ENCODE measurements at places on chromosomes 1 and 21.

- no peak for DNase-seq
These were observed 72.1 kb downstream of the S1PR1 start for GRCh38 chr1:101308935-101309333.

- DNase-seq, result no peak
These were observed 3.1 kb downstream of the USP48 start for GRCh38 chr1:21779613-21780521.

GRCh38 chr1:186550832-186551231 is 89.9 kb upstream of the PDC start:
- DNase-seq, result no peak

DNA sequence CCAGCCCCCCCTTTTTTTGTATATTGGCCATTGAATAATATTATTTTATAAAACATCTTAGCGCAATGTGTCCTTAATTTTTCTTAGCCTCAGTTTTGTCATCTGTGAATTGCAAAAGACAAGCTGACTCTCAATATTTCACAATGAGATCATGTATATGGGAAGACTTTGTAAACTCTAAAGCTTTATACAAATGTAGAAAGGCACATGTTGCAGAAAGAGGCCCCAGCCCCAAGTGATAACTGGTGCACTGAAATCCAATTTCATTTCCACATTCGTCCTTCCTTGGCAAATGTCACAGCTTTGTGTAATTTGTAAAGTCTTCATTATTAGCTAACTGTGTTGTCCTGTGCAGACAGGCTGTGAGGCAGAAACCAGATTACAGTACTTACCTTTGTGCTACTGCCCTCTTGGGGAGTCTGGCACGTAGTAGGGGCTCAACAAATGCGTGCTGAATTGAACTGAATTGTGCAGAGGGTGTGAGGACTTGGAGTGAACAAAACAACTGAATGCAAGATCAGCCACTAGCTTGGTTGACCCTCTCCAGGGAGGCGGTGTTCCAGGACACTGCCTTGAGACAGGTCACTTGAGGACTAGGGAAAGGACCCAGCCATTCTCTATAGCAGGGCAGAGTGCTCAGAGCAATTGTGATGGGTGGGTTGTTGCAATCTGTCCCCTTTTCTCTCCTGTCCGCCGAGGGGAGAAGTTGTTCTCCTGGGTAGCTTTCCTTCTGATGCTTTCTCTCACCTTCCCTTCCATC is 74.6 kb downstream of the LMO4 start:
- DNase-seq, result no peak

DNA sequence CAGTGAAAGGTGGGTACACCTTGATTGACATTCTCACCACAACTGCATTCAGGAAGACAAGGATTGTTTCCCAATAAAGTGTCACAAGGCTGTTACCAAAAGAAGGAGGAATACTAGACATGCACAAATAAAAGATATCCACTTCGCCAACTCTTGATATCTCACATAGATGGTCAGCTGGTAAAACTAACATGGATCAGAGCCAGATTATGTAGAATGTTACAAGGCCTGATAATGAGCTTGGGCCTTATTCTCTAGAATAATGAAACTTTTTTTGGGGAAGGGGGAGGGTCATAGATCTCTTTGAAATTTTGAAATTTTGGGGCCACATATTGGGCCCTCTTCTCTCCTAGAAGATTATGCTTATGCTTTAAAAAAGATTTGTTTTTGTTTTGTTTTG is 24.9 kb downstream of the RAP1A start:
- no peak for DNase-seq

DNA sequence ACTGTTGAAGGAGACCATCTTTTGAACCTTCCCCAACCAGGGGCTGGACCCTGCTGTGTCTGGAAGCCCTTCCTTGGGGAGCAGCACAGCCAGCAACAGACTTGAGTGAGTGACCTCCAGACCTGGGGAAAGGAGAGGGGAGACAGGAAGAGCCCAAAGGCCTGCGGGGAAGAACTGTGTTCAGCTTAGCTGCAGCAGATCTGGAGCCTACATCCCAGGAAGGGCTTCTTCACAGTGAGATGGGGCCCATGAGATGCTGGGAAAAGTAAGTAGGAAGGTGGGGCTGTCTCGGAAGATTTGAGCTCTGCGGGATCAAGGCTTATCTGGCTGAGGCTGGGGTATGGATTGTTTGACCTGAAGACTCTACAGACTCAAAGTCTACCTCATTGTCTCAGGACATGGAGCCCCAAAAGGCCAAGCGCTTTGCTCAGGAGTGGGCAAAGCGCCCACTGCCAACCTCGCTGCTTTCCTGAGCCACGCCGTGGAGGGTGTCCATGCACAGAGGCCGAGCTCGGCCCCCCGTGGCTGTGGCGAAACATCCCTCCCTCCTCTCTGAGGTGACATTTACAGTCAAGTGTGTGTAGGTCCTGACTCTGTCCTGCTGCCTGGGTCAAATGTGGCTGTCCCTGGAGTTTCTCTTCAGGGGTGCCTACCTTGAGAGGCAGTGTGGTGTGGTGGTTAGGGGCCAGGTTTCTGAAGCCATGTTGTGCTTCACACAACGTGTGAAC is 24.5 kb downstream of the SPOCD1 start:
- DNase-seq, result no peak

DNA sequence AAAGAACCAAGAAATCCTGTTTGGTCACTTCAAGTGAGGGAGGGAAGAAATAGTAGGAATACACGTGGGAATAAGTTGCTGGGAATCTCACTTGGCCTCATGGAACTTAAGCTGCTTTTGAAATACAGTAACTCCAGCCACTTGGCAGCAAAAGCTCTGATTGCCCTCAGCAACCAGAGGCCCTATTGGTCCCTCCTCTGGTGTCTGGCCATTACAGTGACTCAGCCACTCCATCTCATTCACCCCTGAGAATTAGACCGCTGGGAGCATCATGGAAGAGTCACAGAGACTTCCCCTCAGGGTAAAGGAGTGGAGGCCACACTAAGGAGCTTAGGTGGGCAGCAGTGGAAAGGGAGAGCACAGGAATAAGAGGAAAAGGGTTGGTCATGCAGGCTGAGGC is 99.6 kb downstream of the ELAVL4 start:
- DNase-seq, result no peak

DNA sequence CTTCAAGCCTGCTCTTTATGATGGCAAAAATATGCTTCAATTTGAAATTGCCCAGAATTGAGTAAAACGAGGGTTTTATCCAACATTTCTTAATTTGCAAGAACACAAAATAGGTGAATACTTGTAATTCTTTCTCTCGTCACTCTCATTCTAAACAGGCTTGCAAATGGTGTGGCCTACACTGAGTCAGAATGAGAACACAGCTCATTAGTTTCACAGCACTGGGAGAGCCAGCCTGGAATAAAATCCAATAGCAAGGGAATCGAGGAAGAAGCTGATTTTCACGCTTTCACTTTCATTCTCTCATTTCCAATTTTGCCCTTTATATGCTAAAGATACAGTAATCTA is 537.5 kb downstream of the LTN1 start:
- no peak for DNase-seq

Data from PC-3 (cell line).